ENCODE measurements at places on chromosomes 11 and 22.

DNA sequence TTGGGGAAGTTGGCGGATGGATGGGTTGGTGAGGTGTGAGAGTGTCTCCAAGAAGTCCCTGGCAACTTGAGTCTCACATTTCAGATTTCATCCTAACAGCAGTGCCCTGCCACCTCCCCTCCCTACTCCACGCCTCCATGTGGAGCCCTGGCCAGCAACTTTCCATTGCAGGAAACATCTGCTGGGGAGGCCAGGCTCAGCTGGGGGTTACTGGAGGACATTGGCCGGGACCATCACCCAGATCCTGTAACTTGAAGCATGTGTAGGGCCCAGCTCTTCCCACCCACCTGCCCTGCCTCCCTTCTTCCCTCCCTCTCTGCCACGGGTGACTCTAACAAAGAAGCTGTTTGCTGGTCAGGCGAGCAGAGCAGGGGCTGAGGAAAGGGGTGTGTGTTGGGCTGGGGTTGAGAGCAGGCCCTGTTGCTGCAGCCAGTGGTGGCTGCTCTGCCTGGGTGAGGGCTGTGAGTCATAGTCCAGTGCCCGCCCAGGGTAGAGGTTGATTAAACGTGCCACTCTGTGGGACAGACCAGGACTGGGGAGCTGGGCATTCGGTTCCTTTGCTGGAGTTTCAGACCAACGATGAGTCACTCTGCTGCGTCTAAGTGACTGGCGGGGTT lies 64.0 kb downstream of the SCN3B start:
- DNase-seq: no peak

DNA sequence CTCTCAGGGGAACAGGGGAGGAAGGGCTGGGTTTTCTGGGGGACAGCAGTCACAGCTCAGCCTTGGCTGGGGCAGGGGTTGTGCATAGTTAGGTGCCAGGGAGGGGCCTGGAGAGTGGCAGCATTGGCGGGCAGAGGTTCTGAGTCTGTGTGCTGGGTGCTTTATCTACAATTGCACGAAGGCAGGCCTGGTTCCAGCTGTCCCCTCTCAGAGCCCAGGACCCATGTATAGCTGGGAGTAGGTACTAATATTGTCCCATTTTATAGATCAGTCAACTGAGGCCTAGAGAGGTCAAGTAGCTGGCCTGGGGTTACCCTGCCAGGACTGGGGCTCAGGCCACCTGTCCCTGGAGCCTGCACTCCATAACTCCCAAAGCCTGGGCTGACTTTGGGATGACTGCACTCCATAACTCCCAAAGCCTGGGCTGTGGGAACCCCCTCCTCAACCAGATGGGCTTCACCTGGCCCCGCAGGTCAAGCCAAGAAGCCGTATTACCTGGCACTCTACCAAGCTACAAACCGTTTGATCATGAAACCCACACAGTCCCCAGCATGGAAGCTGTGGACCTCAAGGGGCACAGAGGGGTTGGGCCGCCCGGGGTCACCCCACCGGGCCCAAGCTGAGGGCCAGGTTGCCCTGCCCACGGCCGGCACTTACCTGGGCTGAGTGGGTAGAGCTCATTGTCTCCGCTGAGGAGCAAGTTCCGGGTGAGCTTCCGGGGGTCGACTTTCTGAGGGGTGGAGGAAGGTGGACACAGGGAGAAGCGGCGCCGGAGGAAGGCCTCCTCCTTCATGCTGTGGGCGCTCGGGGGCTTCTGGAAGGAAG lies 36.5 kb downstream of the OSBPL5 start:
- peak; percentile 10 for DNase-seq

GRCh38 chr11:121626507-121626875 lies 173.7 kb upstream of the SORL1-AS1 start:
- no peak for DNase-seq

- DNase-seq: no peak
Observed at GRCh38 chr11:122108192-122108799, 7.7 kb downstream of the BLID start.

DNA sequence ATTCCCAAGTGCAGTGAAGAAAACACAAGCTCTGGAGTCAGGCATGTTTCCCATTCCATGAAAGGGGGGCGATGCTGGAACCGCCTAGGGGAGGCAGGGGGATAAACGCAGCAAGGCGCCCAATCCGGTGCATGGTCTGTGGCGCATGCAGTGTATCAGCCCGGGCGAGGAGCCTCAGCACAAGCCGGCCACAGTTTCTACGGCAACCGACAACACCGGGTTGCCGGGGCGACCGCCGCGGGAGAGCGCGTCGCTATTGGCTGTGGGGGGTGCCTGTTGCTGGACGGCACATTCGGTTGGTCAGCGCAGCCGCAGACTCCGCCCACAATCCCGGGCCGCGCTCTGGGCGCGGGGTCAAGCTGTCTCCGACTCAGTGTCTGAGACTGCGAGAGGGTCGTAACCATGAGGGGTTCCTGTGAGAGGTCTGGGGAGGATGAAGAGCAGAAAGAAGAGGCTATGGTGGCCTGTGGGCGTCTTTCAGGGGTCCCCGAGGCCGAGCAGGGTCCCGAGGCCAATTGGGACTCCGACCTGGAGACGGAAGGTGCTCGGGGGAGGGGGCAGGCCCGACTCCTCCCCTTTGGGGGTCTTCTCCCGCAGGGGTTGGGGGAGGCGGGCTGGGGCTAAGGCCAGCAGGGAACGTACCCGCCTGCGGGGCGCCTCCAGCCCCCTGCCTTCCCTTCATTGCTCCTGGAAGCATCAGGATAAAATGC lies at the start of gene LRRC74B:
LRRC74B (plus strand) TSS at position 362 of the 710 bp plus-strand sequence; CDS start at position 403, 41 bp downstream.
- peak; percentile 89 for DNase-seq

DNA sequence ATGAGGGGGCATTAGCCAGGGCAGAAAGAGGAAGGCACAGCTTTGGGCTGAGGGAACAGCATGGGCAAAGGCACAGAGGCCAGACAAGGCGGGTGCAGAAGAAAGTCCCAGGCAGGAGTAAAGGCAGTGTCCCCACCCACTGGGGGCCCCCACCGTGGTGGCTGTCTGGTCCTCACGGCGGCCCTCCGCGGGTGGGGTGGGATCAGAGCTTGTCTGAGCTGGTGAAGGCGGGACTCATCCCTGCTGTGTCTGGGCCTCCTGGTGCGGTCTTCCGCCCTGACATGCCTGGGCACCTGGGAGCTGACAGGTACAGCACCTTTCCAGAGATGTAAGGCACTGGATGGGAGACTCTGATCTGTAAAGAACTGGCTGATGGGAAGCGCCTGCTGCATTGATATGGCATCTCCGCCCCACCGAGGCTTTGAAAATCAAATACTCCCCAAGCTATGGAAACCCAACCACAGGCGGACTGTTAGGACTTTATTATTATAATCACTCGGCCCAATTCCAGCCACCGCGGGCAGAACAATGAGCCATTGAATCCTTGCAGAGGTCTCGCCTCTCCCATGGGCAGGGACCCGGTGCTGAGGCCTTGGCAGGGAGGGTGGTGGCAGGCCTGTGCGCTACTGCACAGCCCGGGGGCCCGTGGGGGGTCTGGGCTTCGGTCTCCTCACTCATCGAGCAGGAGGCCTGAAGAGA lies 14.2 kb upstream of the GNB1L start:
- peak; percentile 6 for DNase-seq

Data from left ventricle myocardium inferior (tissue), 1 donor.